Neural crest cell (in vitro differentiated cells): ENCODE measurements at places on chromosomes 4 and X. TPM values are rescaled to one million over a fixed set of nuclear protein-coding genes. Genes with fewer than 3 reads are reported as not detected.

Gene NEXMIF
- total RNA-seq = 1.9 and 2.2 TPM in 2 replicates

Gene GPR82
- not detected in 2 replicates for total RNA-seq

Gene LIMCH1
- total RNA-seq = 15.1 and 17.3 TPM in 2 replicates

Gene DSPP
- total RNA-seq = not detected in 2 replicates

Gene ZBTB33
- 28.4 and 28.6 TPM in 2 replicates for total RNA-seq

Gene MAOA
- 0.30 and 0.45 TPM in 2 replicates for total RNA-seq

Gene FAM149A
- 4.5 and 5.6 TPM in 2 replicates for total RNA-seq

Gene RNF128
- total RNA-seq = not detected in 2 replicates

DNA sequence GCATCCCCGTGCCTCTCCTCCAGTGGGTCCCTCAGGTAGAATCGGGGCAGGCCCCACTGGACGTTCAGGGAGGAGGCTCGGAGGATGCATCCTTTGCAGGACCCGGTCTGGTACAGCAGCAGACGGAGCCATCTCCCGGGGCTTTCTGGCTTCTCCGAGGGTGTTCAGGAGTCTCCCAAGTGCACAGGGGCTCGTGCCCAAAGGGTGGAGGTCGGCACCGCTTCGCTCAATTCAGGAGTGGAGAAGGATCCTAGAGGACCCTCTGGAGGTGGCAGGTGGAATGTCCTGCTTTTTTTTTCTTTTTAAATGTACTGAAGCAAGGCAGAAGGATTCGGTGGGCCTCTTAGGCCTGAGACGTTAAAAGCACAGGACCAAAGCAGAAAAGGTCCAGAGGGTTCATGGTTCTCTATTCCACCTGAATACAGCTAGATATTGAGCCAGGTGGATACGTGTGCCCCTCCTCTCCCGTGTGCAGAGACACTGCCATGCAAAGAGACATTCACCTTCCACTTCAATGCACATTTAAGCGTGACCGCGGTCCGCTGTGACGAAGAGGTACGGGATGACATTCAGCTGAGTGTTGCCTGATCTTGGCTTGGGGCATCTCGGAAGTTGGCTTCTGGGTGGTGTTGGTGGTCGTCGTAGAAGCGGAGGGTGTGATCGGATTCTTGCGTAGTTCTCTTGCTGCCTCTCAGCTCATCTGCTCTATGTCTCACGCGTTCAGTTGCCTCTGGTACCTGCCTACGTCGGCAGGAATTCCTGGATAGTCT lies 281.2 kb upstream of the AGTR2 start:
- no peak for DNase-seq

GRCh38 chrX:76398970-76399369 lies 28.5 kb upstream of the MAGEE1 start:
- no peak for DNase-seq

DNA sequence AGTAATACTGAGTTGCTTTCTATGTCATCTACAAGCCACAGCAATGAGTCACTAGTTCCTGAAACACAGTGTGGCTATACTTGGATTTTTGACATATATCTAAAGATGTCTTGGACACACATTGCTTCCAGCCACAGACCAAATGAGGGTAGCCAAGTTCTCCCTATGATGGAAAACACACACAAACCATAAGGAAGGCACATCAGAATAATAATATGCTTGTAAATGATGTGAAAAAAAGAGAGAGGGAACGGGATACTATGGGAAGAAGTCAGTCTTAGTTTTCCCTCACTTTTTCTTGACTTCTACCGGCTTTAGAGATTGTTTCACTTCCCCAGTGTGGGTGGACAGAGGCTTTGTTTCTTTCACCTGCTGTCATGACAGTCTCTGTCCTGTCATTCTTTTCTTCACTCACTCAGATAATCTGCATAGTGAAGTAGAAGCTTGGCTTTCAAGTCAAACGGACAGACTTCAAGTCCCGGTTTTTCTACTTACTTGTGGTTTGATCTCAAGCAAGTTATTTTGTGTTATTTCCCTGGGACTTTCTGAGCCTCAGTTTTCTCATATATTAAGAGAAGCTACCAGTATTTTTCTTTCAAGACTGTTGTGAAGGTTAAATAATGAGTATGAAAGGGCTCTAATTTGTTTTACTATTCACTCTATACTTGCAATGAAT lies 34.7 kb downstream of the P2RY10 start:
- DNase-seq = no peak

GRCh38 chrX:17009856-17010625 lies 63.6 kb downstream of the REPS2 start:
- DNase-seq = no peak

DNA sequence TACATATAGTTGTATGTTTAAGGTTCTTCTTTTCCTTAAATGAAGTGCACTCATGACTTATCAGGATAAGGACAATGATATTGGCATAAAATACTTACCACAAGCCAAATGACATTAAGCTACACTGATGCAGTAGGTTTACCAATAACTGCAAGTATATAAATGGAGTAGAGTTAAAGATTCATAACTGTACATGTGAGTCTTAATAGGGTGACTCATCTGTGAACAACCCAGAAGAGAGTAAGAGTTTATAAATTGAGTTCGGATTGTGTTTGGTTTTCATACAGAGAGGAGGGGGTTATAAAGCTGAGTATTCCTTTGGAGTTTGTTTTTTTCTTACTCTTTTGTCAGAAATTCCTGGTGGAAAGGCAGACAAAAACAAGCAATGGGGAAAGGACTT lies 144.8 kb downstream of the TLL1 start:
- no peak for DNase-seq

- DNase-seq = no peak
Measured at GRCh38 chrX:24676403-24677024, 17.2 kb upstream of the POLA1 start.

DNA sequence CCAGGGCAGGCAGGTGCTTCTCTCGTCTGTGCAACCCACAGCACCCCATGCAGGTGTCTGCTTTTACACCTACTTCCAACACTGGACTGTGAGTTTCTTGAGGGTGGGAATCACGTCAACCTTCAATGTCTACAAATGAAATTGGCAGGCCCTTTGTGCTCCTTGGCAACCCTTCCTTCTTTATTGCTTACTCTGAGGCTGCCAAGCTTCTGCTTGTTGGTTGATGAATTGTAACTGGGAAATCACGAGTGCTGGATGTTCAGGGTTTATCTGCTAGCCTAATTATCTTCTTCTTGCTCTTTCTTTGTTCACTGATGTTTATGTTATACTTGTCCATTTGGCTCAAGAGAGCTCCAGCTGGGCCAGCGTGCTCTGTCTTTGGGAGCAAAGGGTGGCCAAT lies 2.5 kb upstream of the DGAT2L6 start:
- no peak for DNase-seq

DNA sequence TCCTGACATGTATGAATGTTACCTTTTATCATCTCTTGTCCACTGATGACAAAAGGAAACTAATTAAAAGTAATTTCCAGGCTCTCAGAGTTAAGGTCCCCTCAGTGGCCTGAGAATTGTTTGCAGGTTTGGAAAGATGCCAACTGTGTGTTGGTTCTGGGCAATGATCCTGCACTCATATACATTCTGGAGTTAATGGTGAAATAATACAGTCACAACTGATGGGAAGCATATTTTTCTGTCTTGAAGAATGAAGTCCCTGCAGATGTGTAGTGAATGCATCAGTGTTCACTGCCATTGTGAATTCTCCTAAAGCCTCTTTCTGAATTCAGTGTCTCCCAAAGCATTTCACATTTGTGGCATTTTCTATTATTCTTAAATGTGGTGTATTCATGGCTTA lies 238.1 kb upstream of the PPP1R2C start:
- no peak for DNase-seq

DNA sequence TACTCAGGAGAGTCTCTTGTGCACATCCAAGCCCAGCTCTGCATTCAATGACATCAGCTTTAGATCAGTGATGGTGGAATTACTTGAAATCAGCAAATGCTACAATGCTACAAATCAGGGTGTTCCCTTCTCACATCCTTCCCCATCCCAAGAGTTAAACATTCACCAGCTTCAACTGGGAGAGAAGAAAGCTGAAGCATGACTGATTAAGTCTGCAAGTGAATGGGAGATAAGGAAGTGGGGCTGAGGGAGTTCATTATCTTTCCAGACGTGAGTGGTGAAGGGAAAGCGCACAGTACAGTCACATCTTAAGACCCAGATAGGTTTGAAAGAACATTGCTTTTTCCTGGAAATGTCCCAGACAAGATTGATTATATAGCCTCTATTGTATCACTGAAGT lies 26.2 kb upstream of the MAP9 start:
- no peak for DNase-seq

DNA sequence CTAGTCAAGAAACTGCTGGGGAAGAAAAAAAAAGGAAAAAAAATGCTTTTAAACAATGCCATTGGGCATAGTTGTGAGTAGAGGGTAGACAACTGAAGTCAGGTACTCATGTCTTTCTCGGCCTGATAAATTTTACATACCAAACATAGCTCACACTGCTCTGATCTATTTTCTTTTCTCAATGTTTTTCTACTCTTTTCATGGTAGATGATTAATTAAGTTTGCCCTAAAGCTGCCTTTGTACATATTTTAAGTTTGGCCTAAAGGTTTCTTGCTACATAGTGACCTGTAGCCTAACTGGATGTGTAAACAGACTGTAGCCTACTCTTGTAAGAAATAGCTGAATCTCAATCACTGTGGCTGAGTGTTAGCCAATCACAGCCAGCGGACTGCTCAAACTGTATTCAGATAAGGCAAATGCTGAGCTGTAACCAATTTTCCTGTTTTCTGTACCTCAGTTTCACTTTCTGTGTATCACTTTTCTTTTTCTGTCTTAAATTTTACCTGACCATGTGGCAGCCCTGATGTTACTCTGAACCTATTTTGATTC lies 121.0 kb downstream of the PCDH10 start:
- no peak for DNase-seq

DNA sequence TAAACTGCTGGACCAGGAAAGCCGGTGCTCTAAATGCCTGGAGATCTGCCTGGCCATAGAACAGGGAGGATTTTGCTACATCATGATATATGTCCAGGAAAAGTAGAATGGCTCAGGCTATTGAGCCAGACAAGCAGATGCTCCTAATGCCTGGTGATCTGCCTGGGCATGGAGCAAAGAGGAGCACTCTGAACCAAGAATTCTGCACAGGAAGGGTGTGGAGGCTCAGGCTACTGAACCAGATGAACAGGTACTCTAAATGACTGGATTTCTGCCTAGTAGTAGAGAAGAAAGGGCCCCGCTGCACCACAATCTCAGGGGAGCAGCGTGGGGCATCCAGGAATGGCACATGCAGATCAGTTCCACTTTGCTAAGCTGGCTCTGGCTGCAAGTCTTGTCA lies 607.9 kb downstream of the ANKRD50 start:
- DNase-seq = no peak

DNA sequence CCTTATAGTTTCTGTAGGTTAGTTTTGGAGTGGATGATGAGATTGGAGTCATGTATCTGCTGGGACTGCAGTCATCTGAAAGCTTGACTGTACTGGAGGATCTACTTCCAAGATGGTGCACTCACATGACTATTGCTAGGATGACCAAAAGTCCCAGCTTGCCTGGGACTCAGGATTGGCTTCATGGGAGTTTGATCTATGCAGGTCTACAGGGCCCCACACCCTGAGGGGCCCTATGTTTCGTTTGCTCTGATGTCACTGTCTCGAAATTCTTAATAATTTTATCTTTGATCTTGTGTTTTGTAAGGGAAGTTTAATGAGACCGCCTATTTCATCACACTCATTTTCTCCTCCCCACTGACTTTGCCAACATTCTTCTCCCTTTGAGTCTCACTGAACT lies at the start of gene SMIM9:
SMIM9 (minus strand) TSS at position 101 of the 400 bp plus-strand sequence. CDS start 3,806 bp downstream, outside the sequence.
- DNase-seq = no peak

- DNase-seq = no peak
Measured at GRCh38 chr4:76952071-76952470, 2.5 kb downstream of the SEPTIN11 start.

DNA sequence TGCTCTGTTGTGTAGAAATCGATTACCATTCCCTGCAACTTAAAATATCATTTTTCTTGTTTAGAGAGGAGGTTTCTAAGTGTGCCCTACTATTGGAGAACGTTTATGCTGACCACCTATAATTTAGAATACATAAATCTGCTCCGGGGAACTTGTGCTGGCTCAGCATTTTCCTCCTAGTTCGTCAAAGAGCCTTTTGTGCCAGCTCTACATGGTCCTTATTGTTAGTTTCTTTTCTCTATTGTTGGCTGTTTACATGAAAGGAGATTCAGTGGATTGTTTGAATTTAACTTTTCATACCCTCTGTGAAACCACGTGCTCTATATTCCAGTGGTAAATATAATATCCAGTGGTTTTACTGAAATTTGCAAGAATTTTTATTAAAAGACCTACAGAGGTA lies 53.4 kb upstream of the ATP8A1 start:
- DNase-seq = no peak
